ENCODE measurements at places on chromosomes 4 and X.

DNA sequence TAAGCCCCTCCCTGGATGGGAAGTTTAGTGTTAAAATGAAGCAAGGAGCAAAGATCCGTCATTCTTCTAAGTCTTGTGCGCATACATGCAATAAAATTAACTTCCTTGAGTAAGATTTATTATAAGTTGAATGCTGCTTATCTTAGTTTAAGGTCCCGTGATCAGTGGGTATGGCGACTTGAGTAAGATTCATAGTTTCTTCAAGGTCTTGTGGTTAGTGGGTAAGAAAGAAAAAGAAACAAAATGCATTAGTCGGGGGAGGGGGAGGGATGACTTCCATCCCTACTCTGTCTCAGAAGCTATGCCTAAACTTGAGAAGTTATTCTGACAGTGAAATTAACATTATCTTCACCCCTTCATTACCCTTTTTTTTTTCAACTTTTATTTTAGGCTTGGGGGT lies 127.3 kb upstream of the MAGEB16 start:
- DNase-seq, result no peak

- no peak for DNase-seq
These were observed 234.7 kb downstream of the OR13H1 start for GRCh38 chrX:131778269-131779218.

DNA sequence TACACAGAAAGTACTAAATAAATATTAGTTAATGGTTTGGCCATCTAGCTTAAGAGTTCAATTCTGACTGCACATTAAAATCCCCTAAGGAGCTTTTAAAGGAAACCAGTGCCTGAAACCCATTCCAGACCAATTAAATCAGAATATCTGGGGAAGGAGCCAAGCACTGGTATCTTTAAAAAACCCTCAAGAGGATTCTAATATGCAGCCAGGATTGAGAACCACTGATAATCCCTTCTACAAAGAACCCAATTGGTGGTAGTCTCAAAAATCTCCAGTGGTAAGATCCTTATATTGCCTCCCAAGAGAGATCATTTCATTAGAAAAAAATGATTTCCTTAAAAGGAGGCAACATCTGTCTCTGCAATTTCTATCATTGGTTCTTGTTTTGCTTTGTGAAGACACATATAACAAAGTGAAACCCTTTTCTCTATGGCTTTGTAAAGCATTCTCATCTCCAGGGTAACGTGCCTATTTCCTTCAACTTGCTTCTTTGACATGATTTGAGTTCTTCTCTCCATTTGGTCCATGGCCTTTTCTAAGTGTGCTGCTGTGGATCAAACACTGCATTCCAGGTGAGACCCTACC lies 3.5 kb downstream of the GPR34 start:
- no peak for DNase-seq

DNA sequence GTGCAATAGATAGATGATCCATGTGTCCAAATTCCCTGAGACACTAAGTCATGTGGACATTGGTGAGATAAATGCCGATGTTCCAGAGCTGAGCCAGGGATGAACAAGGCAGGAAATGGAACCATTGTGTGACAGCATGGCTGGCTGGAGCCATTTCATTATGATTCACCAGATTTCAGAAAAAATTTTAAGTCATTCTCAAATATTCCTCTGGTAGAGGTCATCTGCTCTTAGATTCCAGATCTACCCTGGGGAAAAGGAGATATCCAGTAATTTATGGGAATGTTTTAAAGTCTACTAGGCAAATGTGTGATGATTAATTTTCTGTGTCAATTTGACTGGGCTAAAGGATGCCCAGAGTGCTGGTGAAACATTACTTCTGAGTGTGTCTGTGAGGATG lies 287.3 kb downstream of the STK32B start:
- DNase-seq, result no peak

All from activated naive CD8-positive, alpha-beta T cell treated with anti-CD3 and anti-CD28 coated beads for 36 hours (primary cell).